Activated naive CD8-positive, alpha-beta T cell treated with anti-CD3 and anti-CD28 coated beads, Interleukin-2, amount 50 U/mL, for 16 hours (primary cell): ENCODE measurements at places on chromosomes 4 and X.
A peak's percentile ranks its signal among the peaks of the same experiment; 100 is the strongest.

- DNase-seq: no peak
Measured at GRCh38 chr4:177713454-177713853, 271.2 kb upstream of the AGA start.

GRCh38 chr4:139764686-139765310 lies 99.2 kb downstream of the MGST2 start:
- DNase-seq: no peak

DNA sequence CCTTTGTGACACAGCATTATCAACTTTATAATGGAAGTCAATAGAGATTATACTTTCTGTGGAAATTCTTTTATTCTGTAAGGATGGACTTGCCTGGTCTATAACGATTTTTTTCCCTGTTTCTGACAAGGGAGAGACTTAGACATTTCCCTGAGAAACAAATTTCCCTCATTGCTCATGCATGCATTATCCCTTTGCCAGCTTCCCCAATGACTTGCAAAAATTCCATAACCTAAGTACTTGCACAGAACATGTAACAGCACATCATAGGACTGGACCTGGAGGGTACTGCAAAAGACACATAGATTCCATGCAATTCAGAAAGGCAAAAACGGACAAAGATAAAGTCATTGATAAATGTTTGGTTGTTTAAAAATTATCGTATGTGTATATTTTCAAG lies 166.7 kb downstream of the FHIP1A start:
- DNase-seq: no peak

DNA sequence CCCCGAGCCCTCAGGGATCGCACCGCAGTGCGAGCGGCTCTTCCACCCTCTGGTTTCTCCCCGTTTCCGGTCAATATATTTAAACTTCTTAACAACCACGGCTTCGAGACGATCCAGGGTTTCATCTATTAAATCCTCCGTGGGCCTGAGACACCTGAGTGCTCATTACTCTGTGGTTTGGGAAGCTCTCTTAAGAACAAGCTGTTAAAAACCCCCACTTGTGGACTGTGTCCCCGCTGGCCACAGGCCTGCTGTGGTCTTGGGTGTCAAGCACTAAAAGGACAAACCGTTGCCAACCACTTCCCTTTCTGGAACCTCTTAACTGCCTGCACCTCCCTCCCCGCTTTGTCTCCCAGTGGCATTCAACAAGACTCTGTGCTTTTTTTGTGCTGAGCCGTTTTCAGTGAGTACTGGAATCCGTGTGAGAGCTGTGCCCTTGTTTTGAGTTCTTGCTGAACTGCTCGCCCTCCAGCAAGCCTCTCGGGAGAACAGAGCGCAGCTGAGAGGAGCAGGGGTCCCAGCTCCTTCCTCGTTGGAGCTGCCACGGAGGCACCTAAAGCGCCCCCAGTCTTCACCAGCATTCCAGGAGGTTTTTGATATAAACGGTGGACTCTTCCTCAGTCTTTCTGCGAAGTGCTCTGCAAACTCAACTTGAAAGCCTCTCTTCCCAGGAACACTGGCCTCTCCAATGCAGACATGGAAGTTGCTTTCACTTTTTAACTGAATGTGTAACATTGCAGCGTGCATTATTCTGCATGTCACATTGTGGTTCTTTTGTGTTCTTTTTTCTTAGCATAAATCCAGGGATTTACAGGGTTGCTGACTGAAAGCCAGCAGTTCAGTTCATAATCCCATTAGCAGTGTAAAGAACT lies 691 bp upstream of the IGFBP7 start:
- DNase-seq: no peak

- DNase-seq: no peak
Measured at GRCh38 chr4:107630185-107630705, 89.8 kb downstream of the PAPSS1 start.

- no peak for DNase-seq
Measured at GRCh38 chr4:133148690-133149363, at the start of gene PCDH10. Gene PCDH10 (plus strand): TSS chr4:133149294. CDS start chr4:133150141, 847 bp downstream.

GRCh38 chr4:3705236-3705987 lies 60.8 kb upstream of the ADRA2C start:
- DNase-seq: no peak

GRCh38 chr4:64144994-64145393 lies 264.3 kb downstream of the TECRL start:
- no peak for DNase-seq

DNA sequence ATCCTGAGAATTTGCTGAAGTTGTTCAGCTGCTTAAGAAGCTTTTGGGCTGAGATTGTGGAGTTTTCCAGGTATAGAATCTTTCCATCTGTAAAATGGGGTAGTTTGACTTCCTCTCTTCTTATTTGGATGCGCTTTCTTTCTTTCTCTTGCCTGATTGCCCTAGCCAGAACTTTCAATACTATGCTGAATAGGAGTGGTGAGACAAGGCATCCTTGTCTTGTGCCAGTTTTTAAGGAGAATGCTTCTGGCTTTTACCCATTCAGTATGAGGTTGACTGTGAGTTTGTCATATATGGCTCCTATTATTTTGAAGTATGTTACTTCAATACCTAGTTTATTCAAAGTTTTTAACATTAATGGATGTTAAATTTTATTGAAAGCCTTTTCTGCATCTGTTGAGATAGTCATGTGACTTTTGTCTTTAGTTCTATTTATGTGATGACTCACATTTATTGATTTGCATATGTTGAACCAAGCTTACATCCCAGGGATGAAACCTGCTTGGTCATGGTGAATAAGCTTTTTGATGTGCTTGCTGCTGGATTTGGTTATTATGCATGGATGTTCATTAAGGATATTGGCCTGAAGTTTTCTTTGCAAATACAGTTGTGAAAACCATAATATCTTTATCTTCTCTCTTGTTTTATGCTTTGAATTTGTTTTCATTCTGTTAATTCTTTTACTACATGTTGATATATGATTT lies 573.8 kb upstream of the NDST4 start:
- DNase-seq: no peak

DNA sequence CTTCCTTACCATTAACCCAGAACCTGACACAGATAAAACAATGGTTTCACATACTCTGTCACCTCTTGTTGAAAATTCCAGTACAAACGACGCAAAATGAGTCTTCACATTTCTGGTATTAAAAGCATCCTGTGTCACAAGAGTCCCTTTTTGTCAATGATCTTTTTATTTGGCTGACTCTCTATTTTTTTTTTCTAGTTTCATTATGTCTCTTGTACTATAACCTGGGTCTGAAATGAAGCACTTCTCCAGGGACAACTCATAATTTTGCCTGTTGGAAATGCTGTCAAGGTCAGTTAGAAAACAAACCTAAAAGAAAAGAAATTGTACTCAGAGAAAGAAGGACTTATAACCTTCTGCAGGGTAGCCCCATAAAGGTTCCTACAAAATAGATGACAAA lies 93.1 kb downstream of the NR3C2 start:
- DNase-seq: no peak

GRCh38 chrX:71496476-71496875 lies 36.4 kb upstream of the OGT start:
- DNase-seq: no peak

DNA sequence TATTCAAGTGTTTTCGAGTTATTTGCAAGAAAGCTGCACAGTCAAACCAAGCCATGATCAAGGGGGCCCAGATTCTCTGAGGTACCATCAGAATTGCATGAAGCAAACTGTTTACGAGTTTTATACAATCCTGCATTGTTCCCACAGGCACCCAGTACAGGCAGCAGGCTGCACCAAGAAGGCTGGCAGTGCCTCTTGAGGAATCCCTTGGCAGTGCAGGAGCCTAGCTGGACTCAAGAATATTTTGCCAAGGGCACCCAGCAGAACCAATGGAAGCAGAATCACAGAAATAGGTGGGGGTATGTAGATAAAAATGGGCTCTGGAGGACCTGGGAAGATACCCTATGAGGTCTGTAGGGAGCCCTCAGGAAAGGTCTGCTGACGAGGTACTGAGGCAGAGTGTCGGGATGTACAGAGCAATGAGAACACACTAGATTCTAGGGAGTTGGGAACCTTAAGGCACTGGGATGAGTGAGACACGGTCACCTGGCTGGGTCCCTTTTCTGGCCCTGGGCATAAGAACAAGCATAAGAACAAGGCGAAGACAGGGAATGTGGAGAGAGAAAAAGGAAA lies 2.5 kb upstream of the PLP1 start:
- DNase-seq: no peak

DNA sequence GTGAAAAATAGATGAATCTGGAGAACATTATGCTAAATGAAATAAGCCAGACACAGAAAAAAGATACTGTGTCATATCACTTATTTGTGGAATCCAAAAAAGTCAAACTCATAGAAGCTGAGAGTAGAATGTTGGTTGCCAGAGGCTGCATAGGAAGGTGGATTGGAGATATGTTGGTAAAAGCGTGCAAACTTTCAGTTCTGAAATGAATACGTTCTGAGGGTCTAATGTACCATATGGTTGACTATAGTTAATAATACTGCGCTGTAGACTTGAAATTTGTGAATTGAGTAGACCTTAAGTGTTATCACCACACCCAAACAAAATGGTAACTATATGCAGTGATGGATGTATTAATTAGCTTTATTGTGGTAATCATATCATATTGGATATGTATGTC lies 45.0 kb upstream of the UPRT start:
- DNase-seq: no peak

DNA sequence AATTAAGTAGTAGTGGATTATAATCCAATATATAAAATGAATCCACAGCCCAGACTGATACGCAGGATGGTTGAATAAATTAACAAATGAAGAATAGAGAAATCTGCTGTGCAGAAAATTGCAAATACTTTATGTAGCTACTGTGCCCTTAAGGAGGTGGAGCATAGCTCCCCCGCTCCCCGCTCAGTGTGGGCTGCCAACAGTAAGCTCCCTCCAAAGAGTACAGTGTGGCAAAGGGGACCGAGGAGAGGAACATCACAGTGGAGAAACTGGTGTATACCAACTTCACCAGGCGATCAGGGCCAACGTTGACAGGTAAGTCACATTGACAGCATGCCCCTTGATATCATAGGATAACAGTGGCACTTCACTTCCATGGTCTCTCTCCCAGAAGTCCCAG lies 57.9 kb upstream of the CLDN34 start:
- DNase-seq: no peak

DNA sequence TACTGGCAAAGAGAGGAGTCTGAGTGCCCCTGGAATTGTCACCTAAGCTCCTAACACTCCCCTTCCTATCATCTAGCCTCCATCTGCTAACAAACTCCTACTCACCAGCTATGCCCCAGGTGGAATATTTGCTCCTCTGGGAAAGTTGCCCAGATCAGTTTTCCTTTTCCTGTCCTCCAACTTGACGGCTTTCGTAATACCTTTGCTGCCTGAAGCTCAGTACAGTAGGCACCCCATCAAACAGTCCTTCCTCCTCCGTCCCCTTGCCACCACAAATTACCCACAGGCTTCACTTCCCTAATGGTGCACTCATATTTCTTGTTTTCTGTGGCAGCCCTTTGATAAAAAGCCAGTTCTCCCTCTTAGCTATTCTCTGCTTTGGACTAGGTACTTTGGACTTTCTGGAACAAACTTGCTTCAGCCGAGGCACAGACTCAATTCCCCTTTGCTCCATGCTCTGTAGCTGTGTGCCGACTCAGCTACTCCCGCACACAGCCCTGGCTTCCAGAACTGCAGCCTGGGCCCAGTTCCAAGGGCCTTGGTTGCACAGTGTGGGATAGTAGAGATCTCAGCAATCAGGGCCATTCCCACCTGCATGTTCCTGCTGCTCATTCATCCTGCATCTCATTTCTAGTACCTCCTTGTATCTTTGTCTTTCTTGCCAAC lies 605.1 kb downstream of the BCOR start:
- DNase-seq: no peak

GRCh38 chr4:6716018-6716911 lies at the start of gene BLOC1S4:
Gene BLOC1S4 (plus strand): TSS chr4:6716174. CDS start chr4:6716210, 36 bp downstream.
- peak; percentile 71 for DNase-seq

DNA sequence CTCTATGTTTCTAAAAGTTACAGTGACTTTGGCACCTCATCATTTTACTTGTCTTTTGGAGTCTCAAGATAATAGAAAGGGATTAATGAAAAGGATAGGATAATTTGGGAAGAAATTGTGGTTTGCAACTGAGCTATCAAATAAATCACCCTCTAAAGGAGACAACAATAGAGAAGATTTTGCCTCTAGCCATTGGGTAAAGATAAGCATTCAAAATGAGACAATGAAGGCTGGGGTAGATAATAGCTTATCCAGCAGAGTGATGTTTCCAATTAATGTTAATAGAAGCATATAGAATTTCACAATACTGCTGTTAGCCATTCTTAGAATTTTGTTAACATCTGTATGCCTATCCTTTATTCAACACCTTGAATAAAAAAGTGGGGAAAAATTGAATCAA lies 1177.6 kb downstream of the ADGRL3 start:
- no peak for DNase-seq

GRCh38 chr4:8828869-8829268 lies 42.8 kb downstream of the HMX1 start:
- no peak for DNase-seq

DNA sequence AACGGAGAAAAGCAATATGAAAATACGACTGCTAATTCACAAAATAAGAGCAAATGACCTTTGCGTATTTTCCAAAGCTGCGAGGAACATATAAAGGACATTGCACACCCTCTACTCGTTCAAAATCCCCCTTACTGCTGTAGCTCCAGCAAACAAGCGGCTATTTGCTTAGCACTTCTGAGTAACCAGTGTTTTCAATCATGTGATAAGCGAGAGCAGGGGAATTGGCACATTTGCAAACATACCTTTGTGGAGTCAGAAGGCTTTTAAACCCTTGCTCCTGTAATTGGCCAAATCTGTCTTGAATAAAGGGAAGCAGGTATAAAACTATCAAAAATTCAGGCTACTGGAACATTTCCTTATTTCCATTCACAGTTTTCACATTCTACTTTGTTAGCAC lies 610.2 kb downstream of the UBE2NL start:
- DNase-seq: no peak

DNA sequence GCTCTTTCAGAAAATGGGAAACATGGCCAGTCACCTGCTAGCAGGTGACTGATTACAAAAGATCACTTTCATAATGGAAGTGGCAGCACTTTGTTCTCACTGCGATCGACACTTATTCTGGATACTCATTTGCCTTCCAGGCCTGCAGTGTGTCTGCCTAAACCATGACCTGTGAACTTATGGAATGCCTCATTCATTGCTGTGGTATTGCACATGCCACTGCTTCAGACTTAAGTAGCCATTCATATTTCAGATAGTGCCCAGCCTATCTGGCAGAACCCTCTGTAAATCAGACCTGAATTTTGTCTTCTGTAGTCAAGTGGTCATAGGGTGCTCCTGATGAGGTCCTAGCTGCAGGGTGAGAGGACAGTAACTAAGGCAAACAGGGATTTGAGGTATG lies 23.3 kb upstream of the MGST2 start:
- DNase-seq: no peak

DNA sequence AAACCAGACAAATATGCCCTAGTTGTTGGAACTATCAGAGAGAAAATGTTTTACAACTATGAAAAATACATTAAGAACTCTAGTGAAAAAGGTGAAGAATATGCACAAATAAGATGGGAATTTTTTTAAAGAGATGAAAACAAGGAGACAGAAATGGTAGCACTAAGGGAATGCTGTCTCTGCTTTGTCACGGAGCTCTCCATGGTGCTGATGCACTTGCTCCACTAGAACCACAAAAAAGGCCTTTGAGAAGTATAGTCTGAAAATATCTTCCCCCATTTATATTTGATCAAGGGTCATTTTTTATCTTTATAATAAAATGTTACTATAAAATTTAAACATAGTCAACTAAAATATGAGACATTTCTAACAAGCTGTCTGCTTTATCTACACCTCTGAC lies 1655.5 kb upstream of the AGA start:
- no peak for DNase-seq

- no peak for DNase-seq
Measured at GRCh38 chr4:128549636-128550035, 259.9 kb upstream of the JADE1 start.

GRCh38 chrX:25052798-25053534 lies 37.2 kb upstream of the ARX start:
- no peak for DNase-seq
